Spinal cord (tissue), 10 donors: ENCODE measurements at places on chromosomes 1 and 21.

DNA sequence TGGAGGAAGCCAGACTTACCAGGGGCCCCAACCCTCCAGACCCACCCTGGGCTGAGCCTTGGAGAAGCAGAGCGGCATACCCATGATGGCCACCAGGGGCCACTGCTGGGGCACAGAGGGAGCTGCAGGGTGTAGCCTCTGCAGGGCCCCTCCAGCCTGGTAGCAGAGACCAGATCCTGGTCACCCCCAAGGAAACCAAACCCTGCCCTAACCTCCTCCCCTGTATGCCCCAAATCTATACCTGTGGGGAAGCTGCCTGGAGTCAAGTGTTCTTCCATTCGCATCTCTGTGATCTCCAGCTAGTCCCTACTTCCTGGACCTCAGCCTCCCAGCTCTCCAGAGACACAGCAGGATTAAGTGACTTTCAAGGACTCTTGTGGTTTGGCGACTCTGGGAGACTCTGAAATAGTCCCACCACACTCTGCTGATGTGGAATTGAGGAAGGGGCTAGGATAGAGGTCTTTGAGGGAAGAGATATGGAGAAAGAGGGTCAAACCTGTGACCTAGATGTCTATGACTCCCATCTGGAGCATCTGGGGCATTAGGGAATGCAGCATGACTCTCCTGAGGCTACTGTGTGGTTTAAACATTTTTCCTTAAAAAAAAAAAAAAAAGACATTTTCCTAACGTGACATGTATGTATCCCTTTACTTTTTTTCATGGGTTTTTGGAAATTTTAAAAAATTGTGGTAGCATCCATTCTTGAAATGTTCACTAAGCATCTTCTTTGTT, 119.2 kb upstream of the IPO9 start:
- DNase-seq = no peak

DNA sequence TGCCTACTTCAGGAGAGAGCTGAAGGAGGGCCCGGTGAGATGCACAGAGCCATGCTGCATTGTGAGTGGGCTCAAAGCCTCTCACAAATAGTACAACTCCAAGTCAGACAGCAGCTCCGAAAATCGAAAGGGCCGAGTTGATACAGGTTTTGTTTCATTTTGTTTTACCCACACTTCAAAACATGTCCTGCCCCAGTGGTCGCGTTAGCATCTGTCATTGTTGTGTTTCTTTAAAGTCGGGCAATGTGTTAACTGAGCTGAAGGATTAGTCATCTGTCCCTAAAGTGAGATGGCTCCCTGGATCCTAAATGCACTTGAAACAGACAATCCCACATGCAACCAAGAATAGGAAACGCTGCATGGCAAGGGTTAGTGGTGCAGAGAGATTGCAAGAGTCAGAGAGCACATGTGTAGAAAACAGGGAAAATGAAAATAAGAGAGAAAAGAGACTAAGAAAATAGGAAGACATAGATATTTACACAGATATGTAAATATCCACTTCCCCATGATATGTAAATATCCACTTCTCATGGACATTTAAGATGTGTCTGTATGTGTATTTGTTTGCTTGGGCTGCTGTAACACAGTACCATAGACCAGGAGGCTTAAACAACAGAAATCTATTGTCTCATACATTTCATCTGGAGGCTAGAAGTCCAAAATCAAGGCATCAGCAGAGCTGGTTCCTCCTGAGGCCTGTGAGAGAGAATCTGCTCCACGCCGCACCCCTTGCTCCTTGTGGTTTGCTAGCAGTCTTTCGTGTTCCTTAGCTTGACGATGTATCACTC, 131.4 kb upstream of the RAB4A start:
- DNase-seq = no peak

GRCh38 chr21:39523399-39523798, 71.6 kb downstream of the SH3BGR start:
- no peak for DNase-seq

GRCh38 chr1:28855469-28855951, 43.5 kb downstream of the OPRD1 start:
- DNase-seq = no peak

GRCh38 chr21:26833460-26833939, 11.7 kb downstream of the ADAMTS1 start:
- DNase-seq = no peak

- DNase-seq = no peak
Measured at GRCh38 chr1:86119214-86119764, 37.3 kb downstream of the COL24A1 start.

- DNase-seq = no peak
Measured at GRCh38 chr1:221439008-221439746, 302.7 kb downstream of the DUSP10 start.

- peak; percentile 10 for DNase-seq
Measured at GRCh38 chr1:45953934-45954847, 150.8 kb downstream of the MAST2 start.

- no peak for DNase-seq
Measured at GRCh38 chr1:205581321-205581980, 50.4 kb downstream of the ELK4 start.

DNA sequence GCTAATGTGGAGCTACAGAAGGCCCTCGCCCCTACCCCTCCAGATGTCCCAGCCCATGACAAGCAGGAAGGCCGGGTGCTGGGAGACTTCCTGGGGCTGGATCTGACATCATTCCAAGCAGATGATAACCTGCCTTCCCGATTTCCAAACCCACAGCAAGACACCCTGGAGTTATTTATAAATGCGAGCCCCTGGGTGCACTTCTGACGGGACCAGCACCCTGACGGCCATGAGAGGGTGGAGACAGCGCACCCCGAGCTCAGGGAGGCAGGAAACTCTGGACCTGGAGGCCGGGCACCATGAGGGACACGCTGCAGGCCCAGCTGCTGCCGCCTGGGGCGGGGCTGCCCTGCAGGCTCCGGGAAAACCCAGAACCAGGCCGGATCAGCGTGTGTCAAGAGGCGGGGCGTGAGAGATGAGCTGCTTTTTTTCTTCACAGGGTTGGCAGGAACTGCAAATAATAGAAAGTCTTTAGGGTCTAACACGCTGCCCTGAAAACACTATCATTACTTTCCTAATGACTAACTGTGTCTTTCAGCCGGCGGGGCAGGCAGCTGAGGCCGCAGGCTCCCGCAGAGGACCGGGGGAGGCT, 2.5 kb upstream of the PCBP3 start:
- DNase-seq = peak; percentile 22

DNA sequence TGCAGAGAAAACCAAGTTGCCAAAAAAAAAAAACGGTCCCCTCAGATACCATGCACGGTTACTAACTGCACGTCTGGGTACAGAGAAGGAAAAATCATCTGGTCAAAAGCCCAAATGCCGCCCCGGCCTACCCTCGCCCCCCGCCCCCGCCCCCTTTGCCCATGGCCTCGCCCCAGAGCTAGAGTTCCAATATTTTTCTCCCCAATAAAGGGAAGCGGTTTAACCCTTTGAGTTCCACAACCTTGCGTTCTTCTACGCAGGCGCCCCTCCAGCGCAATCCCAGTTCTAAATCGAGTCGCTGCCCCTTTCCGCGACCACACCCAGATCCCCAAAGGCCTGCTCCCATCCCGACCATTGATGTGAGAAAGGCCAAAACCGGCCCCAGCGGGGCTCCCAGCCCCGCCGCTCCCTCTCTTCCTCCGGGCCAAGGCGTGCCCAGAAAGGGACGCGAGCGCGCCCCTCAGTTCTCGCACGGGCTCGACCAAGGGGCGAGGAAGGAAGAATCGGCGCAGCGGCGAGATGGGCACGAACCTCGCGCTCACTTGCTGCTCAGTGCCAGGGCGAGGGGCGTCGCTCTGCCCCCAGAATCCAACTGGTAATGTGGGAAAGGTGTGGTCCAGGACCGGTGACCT, 797 bp downstream of the WDR47 start:
- DNase-seq = peak; percentile 51

DNA sequence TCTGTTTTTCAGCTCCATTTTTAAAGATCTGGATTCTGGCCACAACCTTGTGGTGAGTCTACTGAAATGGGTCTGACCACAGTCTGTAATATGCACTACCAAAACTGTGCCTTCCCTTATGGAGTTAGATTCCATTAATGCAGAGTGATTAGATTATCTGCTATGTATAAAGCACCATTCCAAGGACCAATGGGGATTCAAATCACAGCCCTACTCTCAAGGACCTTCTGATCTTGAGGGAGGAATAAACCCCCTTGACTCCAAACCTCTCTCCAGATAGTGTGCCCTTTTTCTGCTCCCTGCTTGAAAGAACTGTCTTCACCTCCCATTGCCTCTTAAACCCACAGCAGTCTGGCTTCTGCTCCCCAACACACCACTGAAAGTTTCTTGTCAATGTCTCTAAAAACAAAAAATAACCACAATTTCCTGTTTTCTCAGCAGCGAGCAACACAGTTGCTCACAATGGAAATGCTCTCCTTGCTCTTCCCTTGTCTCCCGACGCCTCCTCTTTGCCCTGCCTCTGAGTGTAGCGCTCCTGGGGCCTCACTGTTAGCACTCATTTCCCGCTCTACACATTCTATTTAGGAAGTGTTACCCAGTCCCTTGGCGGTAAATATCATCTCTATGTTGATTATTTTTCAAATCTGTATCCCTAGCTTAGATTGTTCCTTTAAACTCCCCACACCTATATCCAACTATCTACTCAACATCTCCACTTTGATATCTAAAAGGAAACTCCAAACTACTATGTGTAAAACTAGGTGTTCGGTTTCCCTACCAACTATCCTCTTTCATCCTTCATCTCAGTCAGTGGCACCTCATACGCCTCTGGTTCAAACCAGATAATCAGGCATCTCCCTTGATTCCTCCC, 13.6 kb downstream of the PCNX2 start:
- no peak for DNase-seq

DNA sequence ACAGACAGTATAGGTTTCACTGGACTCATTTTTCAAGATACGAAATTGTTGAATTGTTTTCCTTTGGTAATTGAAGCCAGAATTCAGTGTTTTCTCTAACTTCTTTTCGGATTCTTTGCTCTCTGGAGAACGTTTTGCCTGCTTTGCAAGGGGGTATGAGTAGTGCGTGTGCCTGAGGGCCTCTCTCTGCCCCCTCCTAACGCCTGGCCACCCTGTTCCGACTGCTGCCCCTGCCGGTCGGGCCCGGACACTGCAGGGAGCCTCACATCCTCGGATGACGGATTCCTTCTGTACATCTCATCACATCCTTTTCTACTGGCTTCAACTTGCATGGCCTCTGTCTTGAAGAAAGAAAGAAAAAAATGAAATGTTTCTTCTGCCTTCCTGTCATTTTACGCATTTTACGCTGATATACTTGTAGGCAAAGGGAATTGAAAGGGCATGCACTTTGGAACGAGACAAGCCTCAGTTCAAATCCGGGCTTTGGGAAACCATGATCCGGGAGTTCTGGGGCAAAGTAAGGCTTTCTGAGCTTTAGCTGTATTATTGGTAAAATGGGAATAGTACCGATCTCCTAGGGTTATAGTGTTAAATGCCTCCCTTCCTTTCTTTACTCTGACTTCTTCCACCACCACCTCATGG, 65.1 kb downstream of the DISC1 start:
- DNase-seq = no peak

- no peak for DNase-seq
Measured at GRCh38 chr21:37165586-37165985, 92.5 kb downstream of the TTC3 start.

DNA sequence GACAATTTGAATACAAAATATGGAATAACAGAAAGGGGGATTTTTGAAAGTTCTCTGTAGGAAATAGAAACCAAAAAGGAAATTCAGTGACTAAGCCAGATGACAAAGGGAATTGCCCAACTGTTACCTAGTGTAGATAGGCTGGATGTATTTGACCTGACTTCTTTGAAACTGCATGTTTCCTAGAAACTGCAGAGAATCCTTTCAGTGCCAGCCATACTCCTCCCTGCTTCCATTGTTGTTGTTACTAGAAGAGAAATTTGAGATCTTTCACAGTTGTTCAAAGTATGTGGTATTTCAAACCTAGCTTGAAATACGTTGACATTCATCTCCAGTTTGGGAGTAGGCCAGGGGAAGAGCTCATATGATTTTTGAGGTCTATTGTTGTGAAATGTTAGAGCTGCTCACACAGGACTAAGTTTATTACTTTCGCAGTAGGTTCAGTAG, 1.8 kb upstream of the GBP5 start:
- DNase-seq = peak; percentile 41

DNA sequence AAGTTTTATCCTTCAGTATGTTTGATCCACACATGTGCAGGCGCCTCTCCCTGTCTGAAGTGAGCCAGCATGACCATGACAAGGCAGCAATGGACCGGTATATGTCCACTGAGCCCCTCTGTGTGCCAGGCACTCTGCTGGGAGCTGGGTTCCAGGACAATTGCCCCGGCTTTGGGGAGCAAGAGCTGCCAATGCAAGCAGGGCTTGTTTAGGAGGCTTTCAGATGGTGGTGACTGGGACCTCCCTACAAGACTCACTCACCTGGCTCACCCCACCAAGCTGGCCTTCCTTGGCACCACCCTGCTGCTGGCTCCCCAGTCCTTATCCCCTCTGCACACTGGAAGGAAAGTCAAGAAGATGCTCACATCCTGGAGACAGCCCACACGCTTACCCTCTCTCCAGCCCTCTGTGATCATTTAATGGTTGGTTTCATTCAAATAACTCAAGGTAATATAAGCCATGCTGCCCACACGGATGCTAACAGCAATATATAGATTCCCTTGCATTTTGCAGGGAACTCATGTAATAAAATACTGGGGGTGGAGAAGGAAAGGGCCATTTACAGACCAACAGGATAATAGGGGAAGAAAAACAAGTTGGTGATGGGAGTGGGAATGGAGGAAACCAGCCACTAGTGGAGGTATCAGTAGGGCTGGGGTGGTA, 23.6 kb downstream of the KCND3 start:
- no peak for DNase-seq

- DNase-seq = no peak
Measured at GRCh38 chr1:197351821-197352440, 83.9 kb downstream of the CRB1 start.

GRCh38 chr21:36155603-36156338, 853 bp upstream of the DOP1B start:
- DNase-seq = no peak

- no peak for DNase-seq
Measured at GRCh38 chr1:172845371-172845770, 186.5 kb downstream of the FASLG start.

GRCh38 chr1:8317647-8318381, at the start of gene SLC45A1:
Gene SLC45A1, plus strand, starts transcription at chr1:8318114. Its CDS starts 6,216 bp downstream, at chr1:8324330.
- peak; percentile 93 for DNase-seq

GRCh38 chr1:244768804-244769203, 66.7 kb upstream of the COX20 start:
- no peak for DNase-seq
